ENCODE measurements at places on chromosomes 12 and 14.

GRCh38 chr12:10243818-10244520 is 31.3 kb downstream of the GABARAPL1 start:
- DNase-seq: no peak

GRCh38 chr14:39665075-39665475 is 232.8 kb upstream of the FBXO33 start:
- DNase-seq: no peak

DNA sequence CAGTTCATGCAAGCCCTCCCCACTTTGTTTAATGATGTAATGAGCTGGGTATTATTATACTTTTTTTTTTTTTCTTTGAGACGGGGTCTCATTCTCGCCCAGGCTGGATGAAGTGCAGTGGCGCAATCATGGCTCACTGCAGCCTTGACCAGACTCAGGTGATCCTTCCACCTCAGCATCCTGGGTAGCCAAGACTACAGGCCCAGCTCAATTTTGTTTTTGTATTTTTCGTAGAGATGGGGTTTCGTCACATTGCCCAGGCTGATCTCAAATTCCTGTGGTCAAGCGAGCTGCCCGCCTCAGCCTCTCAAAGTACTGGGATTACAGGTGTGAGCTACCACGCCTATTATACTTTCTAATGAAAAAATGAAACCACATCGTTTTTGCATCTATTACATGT is 4.5 kb upstream of the DCAF11 start:
- DNase-seq: no peak

- DNase-seq: no peak
Measured at GRCh38 chr14:23285530-23286019, 357 bp downstream of the HOMEZ start.

GRCh38 chr14:36518586-36519430 is 1.2 kb downstream of the NKX2-1 start:
- DNase-seq: no peak

- no peak for DNase-seq
Measured at GRCh38 chr12:60529723-60530122, 933.9 kb downstream of the SLC16A7 start.

DNA sequence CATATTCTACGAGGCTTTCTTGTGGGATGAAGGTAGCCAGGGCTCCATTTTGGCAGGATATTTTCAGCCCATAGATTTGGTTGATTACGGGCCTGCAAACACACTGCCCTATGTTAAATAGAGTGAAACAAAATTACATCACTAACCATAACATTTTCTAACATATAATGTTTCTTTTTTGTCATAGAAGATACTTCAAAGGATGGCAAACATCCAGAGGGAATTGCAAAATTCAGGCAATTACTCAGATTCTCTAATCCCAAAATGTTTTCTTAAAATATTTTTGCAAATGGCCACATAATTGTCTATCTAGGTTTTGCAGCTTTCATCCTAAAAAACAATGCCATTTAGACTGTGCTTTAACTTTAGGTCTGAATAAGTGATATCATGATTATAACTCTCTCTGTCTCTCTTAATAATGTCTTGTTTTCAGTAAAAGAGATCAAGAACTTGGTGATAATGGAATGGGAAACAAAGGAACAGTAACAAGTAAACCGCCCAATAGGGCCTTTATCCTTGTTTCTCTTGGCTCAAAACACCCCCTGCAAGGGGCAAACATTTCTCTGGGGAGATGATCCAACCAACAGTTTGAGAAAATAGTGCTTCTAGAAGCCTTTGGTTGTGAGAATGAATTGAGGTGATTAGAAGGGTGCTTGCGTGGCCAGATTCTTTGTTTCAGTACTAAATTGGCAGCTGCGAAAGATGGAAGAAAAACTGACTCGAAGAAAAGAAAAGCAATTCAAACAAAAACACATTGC is 54.4 kb upstream of the BTG1 start:
- no peak for DNase-seq

DNA sequence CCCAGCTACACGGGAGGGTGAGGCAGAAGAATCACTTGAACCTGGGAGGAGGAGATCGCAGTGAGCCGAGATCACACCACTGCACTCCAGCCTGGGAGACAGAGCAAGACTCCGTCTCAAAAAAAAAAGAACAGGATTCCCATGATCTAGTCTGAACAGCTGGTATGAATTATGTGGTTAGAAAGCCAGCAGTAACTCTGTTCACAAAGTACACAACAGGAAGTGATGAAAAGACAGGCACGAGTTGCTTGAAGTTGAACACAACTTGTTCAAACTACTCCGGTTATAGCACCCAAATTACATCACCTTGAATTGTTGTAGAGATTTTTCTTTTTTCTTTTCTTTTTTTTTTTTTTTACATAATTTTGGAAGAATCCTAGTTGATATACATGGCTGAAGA is 238.8 kb upstream of the RGS6 start:
- DNase-seq: no peak

GRCh38 chr12:67582238-67582834 is 66.2 kb upstream of the DYRK2 start:
- no peak for DNase-seq

DNA sequence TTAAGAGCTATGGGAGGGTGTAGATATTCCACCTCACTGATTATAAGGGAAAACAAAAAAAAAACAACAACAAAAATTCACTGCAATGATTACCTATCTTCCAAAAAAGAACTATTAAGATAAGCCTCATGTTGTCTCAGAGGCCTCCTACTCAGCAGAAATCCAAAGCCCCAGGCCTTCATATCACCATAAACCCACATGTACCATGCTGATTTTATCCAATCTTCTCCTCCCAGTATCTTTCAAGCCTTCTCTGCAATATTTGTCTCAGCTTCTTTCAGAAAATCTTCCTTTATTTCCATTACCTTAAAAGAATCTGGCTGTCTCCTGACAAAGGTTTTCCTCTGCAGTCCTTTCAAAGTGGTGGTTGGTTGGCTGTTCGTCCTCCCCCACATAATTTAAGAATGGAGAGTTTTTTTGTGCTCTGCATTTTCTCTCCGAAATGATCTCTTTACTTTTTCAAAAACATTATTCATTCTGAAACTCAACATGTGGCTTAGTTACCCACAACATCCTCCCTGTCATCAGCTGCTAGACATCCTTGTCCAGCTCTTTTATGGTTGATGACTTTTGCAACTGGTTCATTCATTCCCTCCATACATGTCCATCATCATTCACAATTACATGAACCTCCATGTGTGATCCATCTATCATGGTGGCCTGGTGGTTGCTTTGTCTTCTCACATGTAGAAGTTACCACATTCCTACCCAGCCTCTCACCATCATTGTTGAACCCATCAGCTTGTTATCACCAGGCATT is 2.9 kb upstream of the EPYC start:
- DNase-seq: no peak

GRCh38 chr12:131862084-131862441 is 32.4 kb upstream of the ULK1 start:
- DNase-seq: no peak

DNA sequence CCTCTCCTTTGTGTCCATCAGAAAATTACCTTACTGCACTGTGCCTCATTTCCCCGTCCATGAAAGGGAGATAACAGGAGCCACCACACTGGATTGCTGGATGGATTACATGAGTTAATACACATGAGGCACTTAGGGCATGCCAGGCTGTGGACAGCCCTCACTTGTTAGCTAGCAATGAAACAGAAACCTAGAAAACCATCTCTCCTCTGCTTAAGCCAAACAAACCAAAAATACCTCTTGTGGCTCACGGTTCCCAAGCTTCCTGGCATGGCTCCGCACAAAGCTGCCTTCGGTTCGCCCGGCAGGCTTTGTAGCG is 660 bp upstream of the HCFC2 start:
- DNase-seq: peak; percentile 18

DNA sequence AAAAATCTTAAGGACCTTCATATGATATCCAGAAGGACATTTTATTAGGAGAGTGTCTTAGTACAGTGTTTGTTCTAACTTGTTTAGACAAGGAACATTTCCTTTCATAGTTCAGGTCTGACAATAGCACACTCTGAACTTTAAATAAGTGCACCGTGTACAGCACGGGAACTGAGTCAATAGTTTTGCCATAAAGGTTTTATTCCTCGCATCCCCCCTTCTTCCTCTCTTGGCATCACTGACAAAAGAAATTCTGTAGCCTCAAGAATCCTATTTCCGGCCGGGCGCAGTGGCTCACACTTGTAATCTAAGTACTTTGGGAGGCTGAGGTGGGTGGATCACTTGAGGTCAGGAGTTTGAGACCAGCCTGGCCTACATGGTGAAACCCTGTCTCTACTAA is 58.3 kb downstream of the TMCC3 start:
- DNase-seq: no peak

- DNase-seq: no peak
Measured at GRCh38 chr14:60227291-60227690, 21.7 kb upstream of the PPM1A start.

DNA sequence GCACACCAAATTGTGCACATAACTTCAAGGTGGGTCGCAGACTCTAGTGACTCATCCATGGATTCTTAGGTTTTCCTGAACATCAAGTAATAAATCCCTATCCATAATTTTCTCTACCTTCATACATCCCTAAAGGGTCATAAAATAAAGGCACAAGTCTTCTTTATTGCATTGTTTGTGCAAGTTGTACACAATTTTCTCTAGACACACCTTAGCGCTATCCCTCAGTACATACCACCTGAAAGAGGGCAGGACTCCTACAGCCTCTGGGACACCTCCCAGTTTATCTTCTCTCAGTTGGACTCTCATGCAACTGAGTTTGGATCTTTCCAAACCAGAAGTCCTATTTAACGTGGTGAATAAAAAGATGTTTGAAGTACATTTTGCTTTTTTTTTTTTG is 168.5 kb upstream of the BMP4 start:
- DNase-seq: no peak

DNA sequence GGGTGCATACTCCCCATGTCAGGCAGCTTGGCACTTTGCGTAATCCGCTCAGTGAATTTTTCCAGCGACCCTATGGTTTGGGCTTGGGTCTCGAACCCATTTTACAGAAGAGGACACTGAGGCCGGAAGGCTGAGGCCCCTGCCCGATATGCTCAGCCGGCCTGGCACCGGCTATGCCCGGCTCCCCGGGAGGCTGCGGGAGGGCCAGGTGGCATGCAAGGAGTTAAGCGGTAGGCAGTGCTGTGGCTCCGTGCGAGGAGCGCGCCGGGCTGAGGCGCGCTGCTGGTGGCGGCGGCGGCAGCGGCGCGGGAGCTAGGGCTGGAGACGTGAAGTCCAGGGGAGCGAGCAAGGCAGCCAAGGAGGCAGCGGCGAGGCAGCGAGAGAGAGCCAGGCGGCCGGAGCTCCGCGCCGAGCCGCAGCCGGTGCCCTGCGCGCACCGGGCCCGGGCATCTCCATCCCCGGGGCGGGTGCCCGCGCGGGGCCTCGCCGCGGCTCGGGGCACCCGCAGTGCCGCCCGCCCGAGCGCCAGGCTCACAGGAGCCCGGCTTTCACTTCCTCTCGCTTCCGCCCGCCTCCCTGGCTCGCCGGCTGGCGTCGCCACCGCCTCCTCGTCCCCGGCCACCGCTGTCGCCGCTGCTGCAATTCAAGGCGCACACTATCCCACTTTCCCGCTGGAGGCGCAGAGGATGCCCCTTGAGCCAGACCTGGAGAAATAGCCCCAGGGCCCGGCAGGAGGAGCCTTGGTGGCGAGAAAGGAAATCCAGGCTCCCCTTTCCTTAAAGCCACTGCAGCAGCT is at the start of gene WSCD2:
WSCD2 (plus strand) TSS at position 272 of the 796 bp plus-strand sequence. CDS start 66,545 bp downstream, outside the sequence.
- DNase-seq: no peak

- DNase-seq: peak; percentile 15
Measured at GRCh38 chr12:80821513-80822000, 104.8 kb downstream of the MYF5 start.

- DNase-seq: no peak
Measured at GRCh38 chr12:22340143-22340542, 5.6 kb upstream of the ST8SIA1 start.

Data from HuH-7 (cell line).